ENCODE measurements at places on chromosomes 3 and 15.

DNA sequence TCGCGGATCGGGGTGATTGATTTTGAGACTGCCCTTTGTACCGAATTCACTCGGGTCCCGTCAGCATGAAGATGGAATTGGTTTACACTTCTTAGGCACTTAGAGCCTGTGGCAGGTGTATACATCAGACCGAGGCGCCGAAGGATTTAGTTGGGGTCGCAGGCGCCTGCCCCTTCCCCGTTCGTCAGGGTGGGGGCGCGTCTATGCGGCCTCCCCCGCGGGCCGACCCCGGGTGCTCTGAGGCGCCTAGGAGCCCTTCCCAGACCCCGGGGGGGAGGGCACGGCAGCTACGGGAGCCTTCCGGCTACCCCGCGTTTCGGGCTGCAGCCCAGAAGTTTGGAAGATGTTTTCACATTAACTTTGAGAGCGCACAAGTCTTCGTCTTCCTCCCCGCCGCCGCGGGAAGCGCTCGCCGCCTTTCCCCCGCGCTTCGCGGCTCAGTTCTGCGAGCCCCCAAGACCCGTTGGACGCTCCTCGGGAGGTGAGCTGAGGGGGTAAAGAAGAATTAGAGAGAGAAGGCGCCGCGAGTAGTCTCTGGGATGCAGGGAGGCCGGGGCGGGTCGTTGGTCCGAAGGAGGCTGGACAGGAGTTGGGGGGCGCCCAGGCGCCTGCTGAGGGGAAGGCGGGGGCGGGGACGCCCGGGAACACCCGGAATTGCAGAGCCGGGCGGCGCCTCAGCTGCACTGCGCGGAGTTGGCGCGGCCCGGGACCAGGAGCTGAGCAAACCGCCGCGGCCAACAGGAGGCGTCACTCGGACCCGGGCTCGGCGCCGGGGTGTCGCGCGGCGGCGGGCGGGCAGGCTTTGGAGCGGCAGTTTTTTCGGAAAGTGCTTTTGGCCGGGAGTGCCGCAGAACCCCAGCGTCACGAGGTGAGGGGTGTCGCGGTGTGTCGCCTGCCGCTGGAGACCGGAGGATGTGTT, 780 bp downstream of the TIPARP start:
- DNase-seq: peak; percentile 71

GRCh38 chr15:74523982-74524381, 17.0 kb upstream of the ARID3B start:
- peak; percentile 73 for DNase-seq

DNA sequence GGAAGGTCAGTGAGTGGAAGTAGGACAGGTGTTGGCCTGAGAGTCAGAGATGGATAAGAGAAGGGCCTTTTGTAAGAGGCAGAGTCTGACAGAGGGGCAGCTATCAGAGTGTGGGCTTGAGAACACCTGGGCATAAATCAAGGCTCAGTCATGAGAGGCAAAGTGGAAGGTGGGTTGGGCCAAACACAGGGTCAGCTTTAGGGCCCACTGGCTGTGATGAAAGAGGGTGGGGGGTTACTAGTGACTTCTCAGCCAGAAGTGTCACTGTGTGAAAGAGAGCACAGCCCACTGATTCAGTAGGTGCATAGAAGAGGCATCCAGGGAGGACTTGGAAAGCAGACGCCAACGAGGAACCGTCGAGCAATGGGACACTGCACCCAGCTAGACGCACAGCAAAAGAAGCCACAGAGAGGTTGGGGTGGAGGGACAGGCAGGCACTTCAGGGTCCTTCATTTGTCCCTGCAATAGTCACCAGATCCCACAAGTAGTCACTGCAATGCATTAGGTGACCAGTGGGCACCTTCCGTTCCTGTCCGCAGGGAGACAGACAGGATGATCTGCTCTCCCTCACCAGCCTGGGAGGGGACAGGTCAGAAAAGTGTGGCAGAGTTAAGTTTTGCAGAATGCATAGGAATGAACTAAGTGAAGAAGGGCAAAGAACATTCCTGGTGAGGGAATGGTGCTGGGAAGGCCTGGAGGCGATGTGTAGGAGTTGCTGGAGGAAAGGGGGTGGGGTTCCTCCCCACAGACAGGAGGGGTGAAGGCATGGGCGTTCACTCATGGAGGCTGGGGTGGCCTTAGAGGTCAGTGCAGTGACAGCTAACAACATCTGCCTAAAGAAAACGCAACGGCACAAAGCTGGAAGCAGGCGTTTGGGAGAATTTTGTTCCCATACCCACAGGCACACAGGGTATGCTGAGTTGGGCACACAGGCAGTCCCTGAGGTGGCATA, 36.3 kb downstream of the MESD start:
- DNase-seq: no peak

GRCh38 chr3:191358929-191359328, 28.6 kb upstream of the UTS2B start:
- no peak for DNase-seq

- peak; percentile 79 for DNase-seq
Observed at GRCh38 chr3:44913868-44914468, 39.6 kb downstream of the TGM4 start.

DNA sequence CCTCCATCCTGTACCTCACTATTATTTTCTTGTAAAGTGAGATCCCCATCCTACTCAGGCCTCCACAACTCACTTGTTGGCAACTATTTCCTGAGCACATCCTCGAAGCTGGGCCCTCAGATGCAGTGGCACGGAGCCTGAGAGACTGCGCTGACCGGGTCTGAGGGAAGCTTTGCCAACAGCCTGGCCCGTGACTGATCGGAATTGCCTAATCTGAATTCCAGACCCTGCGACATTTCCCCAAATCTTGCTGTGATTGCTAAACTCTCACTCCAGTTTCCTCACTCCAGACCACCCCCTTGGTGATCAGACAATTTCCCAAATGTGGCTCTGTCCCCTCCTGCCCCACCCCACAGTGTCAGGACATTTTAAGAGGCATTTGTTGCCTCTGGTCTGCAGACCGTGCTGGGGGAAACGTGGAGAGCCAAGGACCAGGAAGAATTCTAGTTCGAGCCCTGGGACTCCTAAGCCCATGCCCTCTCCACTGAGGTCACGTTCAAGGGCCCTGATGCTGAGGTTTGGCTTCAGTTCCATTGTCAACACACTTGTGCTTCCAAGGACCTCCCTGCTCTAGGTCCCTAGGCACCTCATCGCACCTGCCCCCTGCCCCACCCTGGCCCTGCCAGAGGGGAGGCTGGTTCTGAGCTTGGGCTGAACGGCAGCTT, 22.8 kb downstream of the KLHL25 start:
- no peak for DNase-seq

DNA sequence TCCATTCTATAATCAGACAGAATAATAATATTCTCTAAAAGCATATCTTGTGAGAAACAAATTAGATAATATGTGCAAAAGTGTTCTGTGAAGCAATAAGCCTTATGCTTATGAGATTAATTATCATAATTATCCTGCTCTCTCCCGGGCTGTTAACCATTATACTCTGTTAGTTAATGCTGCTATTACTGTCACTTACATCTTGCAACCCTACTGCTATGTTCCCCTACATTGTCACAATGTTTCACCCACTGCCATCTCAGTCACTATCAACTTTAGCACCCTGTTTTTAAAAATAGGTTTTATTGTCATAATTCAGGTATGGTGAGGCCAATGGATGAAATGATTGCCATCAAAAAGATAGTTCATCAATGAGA, 15.2 kb upstream of the KLHL24 start:
- no peak for DNase-seq

DNA sequence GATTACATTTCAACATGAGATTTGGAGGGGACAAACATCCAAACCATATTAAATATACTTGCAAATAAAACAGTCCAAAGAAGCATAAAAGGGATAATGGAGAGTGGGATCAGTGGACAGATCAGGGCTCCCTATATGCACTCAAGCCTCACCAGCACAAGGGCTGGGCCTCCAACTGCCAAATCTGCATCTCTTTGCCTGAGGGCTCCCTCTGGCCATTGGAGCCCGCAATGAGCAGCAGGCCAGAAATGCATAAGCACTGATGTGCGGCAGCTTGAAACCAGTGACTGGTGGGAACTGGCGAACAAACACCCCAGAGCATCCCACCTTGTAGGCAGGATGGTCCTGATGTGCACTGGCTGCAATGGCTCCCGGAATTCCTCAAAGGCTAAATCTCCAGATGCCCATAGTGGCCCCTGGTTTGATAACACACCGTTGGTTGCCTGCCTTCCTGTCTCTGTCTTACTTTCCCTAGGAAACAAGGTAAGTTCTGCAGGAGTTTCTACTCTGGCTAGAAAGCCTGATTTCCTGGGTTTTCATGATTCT, 55.9 kb upstream of the POMGNT2 start:
- DNase-seq: no peak

- DNase-seq: no peak
Observed at GRCh38 chr15:44706946-44707636, 4.0 kb downstream of the PATL2 start.

DNA sequence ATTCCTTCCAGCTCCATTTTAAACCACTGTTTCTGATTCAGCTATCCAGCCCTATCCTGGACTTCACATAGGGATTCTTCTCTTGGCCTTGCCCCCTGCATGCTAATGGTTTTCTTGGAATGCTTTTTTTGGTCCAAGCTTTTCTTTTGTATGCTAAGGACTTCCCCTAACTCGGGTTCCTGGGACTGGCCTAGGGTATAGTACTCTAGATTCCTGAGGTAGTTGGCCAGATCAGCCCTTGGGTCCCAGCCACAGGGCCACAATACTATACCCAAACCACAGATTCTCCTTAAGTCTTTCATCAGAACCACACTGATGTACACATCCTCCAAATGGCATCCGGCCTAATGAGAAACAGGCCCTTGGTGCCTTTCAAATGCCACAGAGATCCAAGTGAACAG, 2.8 kb downstream of the FYCO1 start:
- DNase-seq: peak; percentile 28

GRCh38 chr15:49412797-49413196, 10.2 kb upstream of the FGF7 start:
- no peak for DNase-seq

- DNase-seq: peak; percentile 88
Observed at GRCh38 chr3:53114011-53114400, 16.2 kb downstream of the RFT1 start.

GRCh38 chr3:33385423-33385822, 54.8 kb downstream of the UBP1 start:
- DNase-seq: peak; percentile 45

DNA sequence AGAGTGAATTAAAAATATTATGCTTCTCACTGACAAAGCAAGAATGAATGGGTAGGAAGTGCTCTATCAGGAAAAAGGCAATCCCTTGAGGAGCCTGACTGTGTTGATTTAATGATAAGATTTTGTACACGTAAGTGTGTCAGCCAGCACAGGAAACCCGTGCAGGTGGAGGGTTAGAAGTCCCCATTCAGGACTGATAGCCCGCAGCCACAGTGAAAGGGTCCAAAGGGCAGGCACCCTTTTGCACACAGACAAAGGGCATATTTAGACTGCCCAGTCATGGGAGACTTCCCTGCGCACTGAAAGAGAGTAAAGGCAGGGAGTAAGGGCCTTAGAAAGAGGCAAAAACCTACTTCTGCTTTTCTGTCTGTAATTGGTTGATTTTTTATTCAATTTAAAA, 26.4 kb upstream of the SKIL start:
- DNase-seq: no peak

DNA sequence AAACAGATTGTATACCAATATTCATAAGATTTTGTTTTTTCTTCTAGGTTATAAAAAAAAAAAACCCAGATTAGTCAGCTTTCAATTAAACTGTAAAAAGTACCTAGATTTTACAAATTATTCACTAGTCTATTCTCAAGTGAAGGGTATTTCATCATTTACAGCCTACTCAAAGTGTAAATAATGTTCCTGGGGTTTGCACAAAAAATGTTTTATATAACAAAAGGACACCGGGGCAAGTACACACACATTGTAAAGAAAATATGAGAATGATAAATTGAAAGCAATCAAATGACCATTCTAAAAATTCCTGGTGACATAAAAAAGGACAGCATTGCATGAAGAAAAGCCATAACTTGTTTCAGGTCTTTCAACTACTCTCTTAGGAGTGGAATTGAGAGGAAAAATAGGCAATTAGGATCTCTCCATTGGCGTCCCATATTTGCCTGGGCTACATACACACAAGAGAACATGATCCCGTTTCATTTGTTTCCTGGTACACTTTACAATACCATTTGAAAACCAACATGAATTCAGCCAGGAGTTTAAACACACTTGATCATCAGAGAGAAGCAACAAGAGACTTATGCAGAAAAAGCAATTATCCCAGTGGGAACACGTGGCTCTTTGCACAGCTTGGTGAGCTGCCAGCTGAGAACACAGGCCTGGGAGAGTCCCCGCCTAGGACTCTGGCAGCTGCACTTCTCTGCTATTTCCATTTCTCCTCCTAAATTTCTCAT, 1039.2 kb downstream of the ROBO1 start:
- DNase-seq: no peak

- no peak for DNase-seq
Observed at GRCh38 chr15:60674704-60675395, 195.9 kb upstream of the ICE2 start.

GRCh38 chr3:84943379-84943778, 15.4 kb upstream of the CADM2 start:
- no peak for DNase-seq

DNA sequence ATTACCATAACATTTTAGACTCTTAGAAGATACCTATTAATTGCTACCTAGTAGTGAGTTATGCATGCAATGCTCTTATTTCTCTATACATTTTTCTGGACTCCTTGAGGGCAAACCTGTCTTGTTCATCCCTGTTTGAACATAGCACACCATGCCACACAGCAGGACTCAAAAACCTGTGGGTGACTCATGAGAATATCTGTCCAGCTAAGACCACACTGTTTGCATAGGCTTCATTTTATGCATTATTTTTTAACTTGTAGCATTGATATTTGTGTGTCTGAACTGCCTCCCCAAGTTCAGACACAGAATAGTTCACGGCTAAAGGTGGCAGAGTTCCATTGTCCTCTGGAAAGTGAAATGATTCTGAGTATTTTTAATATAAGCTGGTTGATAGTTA, 1.8 kb downstream of the LMCD1 start:
- peak; percentile 33 for DNase-seq

GRCh38 chr3:21226086-21226485, 524.9 kb downstream of the ZNF385D start:
- DNase-seq: no peak

DNA sequence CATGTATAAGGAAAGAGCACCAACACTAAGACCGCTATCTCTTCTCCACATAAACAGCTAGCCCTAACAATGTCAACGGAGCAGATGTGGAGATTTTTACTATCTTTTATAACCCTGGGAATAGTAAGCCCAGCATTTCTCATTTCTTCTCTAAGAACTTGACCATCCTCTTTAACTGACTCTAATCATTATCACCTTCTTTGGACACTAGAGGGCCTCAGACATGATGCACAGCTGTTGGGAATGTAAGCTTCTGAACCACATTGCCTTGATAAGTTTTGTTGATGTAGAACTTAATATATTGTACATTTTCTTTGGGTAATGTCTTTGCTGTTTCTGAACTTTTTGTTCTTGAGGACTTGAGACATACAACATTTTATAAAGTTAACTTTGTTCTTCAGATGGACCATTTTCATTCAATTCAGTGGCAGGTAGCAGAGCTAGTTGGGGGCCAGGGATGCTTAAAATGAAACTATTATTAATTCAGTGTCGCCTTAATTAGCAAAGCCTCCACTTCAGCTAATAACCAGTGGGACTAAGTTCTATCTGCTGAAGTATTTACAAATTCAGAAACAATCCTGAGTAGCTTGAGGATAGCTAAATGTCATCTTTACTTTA, 9.6 kb upstream of the TAGLN3 start:
- DNase-seq: peak; percentile 83

GRCh38 chr3:160154033-160154432, 71.2 kb upstream of the C3orf80 start:
- peak; percentile 42 for DNase-seq

- no peak for DNase-seq
Observed at GRCh38 chr3:52824037-52824436, 6.4 kb downstream of the ITIH4 start.

Data from ELR (cell line).